ENCODE measurements at places on chromosomes 3 and 15.

GRCh38 chr15:89034305-89034704 lies 54.0 kb upstream of the ABHD2 start:
- no peak for DNase-seq

DNA sequence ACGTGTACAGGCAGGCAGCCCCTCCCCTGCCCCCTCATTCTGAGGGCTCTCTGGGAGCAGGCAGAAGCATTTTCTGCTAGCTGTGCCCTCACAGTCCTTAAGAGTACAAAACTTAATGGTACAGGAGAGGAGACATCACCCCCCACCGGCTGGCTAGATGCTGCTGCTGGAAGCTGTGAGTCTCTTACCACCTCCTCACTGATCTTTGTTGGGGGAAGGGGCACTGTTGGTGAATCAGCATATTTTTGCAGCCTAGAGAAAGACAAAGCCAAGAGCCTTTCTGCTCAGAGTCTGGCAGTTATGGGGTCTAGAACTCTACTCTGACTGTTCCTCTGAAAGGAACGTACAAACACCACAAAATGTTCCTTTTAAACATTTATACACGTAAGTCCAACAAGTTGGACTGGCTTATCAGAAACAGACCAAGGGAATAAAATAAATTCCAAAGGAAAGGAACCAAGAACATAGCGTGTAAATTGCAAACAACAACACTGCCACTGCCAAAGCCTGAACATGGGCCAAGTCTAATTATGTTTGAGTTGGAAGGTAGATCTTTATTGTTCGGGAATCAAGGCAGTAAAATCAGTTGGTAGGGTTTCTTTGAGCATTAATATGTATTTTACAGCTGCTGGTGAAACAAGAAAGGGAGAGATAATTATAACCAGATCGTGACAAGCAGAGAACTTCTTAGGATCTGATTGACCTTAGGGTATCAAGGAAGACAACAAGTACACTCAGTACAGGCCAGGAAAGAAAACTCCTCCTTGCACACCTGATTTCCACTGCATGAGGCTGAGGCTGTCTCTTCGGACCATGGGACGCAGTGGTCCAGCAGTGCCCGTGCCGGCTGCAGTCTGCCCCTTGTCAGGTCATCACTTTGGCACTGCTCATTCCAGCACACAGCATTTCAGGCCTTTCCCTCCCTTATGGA lies 27.4 kb downstream of the CLK3 start:
- no peak for DNase-seq

DNA sequence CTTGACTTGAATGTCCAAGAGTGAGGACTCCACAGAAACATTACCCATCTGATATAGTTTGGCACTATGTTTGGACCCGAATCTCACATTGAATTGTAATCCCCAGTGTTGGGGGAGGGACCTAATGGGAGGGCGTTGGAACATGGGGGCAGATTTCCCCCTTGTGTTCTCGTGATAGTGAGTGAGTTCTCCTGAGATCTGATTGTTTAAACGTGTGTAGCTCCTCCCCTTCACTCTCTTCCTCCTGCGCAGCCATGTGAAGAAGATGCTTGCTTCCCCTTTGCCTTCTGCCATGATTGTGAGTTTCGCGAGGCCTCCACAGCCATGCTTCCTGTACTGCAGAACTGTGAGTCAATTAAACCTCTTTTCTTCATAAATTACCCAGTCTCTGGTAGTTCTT lies 273.9 kb upstream of the TBC1D5 start:
- DNase-seq = no peak

GRCh38 chr3:177451301-177451750 lies 254.0 kb upstream of the TBL1XR1 start:
- no peak for DNase-seq

DNA sequence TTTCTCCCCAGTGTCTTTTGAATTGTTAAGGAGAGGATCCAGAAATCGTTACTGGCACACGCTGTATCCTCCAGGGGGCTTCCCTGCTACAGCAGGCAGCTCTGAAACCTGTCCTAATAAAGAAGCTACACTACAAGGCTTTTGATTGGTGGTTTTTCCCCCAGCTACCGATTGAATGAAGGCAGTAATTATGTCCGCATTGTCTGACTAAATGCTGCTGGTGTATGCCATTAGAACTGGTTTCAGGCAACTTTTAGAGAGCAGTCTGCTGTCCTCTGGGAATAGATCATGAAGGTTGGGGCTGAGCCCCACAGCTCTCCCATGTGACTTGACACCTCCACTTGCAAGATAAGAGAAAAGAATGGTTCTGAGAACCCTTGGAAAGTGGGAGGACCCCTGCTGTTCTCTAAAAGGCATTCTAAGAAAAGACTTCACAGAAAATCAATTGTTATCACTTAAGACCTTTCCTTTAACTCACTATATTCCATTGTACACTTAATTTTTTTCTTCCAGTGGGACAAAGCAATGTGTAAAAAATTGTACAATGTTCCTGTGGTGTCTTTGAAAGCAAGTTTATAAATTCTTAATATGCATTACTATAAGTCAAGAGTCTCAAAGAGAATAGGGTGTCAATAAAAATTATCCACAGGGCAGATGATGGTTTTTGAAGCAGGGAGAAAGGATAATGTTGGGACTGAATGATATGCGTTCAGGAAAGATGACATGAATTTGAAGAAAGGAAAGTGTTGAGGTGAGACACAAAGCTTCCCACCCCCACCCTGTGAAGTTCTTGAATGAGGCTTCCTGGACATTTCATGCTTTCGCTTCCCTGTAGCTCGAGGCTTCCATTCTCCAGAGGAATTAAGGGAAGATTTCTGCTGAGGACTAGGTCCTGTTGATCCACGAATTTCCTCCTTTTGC lies 53.0 kb upstream of the DAZL start:
- no peak for DNase-seq

GRCh38 chr3:49021813-49022687 lies at the start of gene NDUFAF3:
Gene NDUFAF3, plus strand, starts transcription at chr3:49022121. Its CDS starts 24 bp downstream, at chr3:49022145.
- DNase-seq = peak; percentile 97

- no peak for DNase-seq
These were observed 31.2 kb downstream of the CHDH start for GRCh38 chr3:53815067-53815466.

GRCh38 chr15:70608144-70608543 lies 155.2 kb downstream of the UACA start:
- DNase-seq = no peak

DNA sequence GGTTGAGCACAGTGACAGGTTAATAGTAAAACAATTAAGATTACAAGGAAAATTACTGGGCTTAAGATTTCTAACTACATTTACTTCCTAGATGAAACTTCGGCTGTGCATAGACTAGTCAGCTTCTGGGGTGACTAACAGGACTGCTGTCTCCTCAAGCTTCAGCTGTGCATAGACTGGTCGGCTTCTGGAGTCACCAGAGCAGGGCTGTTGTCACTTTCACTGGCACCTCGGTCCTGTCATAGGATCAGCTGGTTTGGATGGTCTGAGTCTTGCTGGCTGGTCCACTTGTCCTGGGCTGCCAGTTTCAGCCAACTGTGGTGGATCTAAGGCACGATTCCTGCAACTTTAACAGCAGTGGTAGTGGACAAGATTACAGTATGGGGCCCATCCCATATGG lies 23.9 kb upstream of the ACAD9 start:
- DNase-seq = no peak

GRCh38 chr3:23431764-23432163 lies 228.6 kb downstream of the UBE2E2 start:
- no peak for DNase-seq

All from NCI-H526 treated with DMSO at 0.1 percent for 48 hours (cell line).